ENCODE measurements at places on chromosomes 2 and 18.

- DNase-seq, result no peak
These were observed 167.1 kb upstream of the DOK6 start for GRCh38 chr18:69233465-69234054.

- DNase-seq, result no peak
These were observed 184.8 kb upstream of the RND3 start for GRCh38 chr2:150672311-150672710.

GRCh38 chr18:33630476-33630875 is 52.5 kb downstream of the ASXL3 start:
- no peak for DNase-seq

- no peak for DNase-seq
These were observed 38.0 kb downstream of the KCTD1 start for GRCh38 chr18:26510337-26510736.

- DNase-seq, result no peak
These were observed 421.0 kb downstream of the LRATD1 start for GRCh38 chr2:15053542-15053941.

- no peak for DNase-seq
These were observed 739.1 kb upstream of the ZEB2 start for GRCh38 chr2:145258903-145259579.

Measured in stimulated activated CD4-positive, alpha-beta T cell treated with anti-CD3 and anti-CD28 coated beads, Interleukin-1b, Interleukin-23, amount 100 ng/mL, for 1 hour (primary cell).